Activated T-cell treated with anti-CD3 and anti-CD28 coated beads, Interleukin-2, amount 50 U/mL, for 1 hour (primary cell): ENCODE measurements at places on chromosomes 6 and 20.

DNA sequence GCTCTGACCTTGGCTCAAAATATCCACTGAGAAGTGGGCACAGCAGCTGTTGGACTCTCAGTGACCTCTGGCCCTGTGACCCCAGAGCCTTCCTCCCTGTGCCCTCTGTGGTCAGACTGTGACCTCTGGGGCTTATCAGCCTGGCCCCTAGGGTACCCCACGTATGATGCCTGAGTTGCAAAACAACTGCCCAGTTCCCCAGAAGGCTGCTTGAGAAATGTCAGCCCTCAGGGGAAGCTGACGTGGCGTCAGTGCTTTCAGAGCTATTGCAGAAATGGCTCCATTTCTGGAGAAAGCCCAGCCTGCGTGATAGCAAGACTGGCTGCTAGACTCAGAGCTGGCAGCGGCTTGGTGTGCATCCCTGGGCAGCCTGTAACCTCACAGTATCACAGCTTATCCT lies 31.5 kb upstream of the TGM2 start:
- DNase-seq: no peak

- DNase-seq: no peak
Measured at GRCh38 chr20:63134201-63134612, 81.7 kb downstream of the YTHDF1 start.

DNA sequence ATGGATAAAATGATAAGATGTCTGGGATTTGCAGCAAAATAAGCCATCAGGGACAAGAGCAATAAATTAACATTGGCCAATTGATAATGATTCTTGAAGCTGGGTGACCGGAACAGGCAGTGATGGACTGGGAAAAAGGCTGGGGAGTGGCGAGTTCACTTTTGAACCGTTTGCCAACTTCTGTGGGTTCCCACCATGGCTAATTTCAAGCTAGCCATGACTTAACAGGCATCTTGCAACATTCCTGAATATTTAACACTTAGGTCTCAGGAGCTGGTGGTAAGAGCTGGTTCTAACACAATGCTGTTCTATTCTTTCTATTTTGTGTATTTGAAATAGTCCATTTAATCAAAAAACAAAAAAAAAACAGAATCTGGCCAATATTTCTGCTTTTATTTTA lies 37.6 kb upstream of the CD83 start:
- no peak for DNase-seq

DNA sequence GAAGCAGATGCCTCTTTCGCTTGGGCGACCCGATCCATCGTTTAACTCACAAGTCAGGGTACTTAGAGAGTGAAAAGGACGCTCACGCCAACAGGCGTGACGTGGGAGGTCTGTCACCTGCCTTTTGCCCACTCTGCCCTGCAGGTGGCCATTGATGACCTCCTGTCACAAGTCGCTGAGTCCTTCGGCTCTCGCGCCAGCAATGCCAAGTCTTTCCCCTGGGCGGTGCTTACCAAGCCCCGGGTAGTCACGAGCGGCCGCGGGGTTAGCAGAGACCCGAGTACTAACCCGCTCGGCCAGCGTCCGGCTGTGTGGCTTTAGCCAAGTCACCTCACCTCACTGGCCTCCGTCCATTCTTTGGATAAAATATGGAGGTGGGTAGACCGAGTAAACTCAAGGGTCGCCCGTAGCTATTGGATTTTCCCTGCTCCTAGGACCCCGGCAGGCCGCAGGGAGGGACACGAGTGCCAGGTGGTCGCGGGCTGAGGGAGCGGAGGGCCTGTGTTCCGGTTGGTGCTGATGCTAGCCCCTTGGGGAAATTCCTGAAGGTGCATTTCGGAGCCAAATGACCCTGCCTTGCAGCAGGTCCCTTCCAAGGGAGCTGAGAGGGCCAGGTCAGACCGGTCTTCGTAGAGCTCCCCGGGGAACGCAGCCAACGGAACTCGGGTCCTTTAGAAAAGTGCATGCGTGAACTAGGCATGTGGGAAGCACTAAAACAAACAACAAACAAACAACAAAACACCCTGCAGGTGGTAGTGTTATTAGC lies 668 bp downstream of the PKIB start:
- DNase-seq: peak; percentile 19

GRCh38 chr6:25503686-25504085 lies 148.3 kb upstream of the SCGN start:
- DNase-seq: no peak

- no peak for DNase-seq
Measured at GRCh38 chr6:20582586-20583443, 48.6 kb downstream of the CDKAL1 start.

GRCh38 chr6:100001915-100002388 lies 7.9 kb upstream of the MCHR2 start:
- DNase-seq: peak; percentile 40

DNA sequence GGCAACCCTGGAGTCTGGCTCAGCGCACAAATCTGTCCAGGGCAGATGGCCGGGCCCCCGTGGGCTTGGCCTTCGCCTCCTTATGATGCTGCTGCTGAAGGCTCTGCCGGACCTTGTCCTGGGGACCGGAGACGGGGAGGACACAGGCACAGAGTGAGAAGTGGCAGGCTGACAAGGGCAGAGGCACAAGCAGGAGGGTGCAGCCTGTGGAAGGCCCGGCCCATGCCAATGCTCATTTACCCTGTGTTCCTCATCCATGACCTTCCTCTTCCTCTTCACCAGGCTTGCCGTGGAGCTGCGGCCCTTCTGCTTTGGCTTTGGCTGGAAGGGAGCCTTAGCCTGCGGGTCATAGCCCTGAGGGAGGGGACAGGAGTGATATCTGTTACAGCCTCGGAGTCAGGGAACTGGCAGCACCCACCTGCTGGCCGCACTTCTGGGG lies 2.4 kb downstream of the B3GALT4 start:
- no peak for DNase-seq

DNA sequence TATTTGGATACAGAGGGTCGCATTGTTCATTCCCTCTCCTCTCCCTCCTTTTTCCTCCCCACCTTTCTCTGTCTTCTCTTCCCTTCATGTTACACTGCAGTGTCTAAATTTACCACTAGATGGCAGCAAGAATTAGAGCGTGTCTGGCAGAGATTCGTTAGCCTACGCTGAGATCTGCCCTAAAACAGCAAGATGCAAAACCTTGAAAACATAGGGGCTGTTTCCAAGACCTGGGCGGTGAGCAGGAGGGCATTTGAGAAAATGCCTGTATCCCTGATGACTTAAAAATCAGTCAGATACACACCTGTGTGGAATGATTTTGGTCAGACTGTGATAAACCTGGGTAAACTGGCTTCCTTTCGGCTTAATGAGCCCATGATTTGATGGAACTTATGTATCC lies 101.5 kb upstream of the ISM1 start:
- peak; percentile 31 for DNase-seq

DNA sequence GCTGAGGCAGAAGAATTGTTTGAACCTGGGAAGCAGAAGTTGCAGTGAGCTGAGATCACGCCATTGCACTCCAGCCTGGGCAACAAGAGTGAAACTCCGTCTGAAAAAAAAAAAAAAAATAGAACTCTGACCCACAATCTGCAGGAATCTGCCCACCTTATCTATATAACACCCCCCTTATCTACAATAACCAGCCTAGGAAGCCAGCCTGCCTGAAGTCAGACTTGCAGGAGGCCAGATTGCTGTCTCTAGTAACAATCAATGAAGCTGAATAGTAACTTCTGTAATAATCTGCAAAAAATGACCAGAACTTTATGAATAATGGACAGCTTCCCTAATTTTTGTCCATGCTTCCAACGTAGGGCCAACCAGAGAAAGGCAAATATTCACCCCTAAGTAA lies 352.5 kb downstream of the CD83 start:
- DNase-seq: no peak

- DNase-seq: no peak
Measured at GRCh38 chr6:134303891-134304290, 14.0 kb downstream of the SGK1 start.

DNA sequence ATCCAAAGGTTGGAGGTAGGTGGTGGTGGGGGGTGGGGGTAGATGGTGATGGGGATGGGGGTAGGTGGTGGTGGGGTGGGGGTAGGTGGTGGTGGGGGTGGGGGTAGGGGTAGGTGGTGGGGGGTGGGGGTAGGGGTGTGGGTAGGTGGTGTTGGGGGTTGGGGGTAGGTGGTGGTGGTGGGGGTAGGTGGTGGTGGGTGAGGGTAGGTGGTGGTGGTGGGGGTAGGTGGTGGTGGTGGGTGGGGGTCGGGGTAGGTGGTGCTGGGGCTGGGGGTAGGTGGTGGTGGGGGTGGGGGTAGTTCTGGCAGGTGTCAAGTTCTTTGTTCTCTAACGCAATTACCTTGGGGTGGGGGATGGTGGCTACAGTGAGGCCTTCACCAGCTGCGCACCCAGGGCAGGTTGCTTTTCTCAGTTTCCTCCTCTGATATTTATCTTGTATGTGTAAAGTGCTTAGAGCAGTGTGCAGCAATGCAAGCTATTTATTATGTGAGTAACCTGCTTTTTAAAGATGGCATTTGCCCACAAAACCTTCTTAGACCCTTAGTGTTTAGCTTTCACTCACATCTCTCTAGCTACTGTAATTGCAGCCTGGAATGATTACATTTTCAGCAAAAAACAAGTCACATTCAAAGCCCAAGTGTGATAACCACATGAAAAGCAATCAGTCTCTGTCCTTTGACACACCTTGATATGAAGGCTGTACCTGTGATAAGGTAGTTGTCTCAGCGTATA lies 8.2 kb upstream of the CCDC167 start:
- DNase-seq: no peak

DNA sequence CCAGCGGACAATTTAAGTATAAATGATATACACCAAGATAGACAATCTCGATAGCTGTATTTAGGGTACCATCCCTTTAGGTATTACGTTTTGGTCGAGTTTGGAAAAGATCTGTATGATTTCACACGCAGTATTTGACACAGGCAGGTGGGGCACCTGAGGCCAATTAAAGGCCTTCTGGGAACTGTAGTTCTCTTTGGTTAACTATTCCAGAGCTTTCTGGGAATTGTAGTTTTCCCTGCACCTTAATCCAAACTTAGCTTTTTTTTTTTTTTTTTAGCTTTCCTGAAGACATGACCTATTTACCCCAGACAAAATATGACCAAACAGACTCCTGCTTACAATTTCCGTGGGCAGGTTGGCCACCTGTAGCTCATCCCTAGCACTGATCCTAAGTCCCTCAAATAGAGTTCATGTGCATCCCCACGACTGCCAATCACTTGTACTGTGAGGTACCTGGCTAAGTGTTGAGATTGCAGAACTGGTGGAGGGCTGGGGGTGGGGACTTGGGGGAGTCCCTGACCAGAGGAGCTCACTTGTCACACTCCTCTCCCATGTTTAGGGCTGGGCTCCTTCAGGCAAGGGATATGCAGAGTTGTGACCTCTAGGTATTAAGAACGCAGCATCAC lies 999 bp upstream of the EHMT2 start:
- DNase-seq: no peak

GRCh38 chr20:62980970-62981369 lies 25.8 kb downstream of the BHLHE23 start:
- DNase-seq: peak; percentile 55

- no peak for DNase-seq
Measured at GRCh38 chr6:11196511-11197174, 35.8 kb downstream of the NEDD9 start.

- DNase-seq: no peak
Measured at GRCh38 chr6:146305951-146306350, 237.7 kb upstream of the RAB32 start.

GRCh38 chr20:22794200-22794599 lies 209.8 kb upstream of the FOXA2 start:
- no peak for DNase-seq

DNA sequence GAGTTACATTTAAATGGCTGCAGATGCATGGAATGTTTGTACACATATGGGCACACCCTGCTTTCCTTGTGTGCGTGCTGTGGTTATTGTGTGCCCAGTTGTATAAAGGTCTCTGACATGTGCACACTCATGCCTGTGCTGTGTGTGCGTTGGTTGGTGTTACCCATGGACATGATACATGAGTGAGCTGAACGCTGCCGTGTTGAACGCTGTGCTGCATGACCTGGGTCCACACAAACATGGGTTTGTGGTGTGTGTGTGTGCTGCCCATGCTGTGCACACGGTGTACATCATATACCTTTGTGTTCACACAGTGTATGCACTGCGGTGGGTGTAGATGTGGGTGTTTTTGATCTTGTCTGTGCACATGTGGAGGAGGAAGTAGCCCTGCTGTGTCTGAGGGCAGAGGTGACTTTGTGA lies 54.4 kb downstream of the TOX2 start:
- DNase-seq: no peak

GRCh38 chr6:113370508-113371502 lies 486.3 kb upstream of the MARCKS start:
- no peak for DNase-seq

DNA sequence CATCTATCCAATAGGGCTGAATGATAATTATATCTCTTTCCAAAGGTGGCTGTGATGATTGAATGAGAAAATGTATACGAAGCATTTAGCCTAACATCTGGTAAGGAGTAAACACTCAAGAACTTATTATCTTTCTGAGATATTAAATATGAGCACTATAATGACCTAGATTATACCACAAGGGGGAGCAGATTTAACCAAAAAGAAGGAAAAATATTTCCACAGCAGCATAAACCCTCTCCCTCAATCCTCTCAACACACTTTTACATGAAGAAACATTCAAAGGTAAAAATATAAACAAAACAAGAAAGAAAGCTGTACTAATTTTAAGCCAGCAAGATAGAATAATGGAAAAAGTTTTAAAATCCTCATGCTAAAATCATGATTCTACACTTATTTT lies 68.4 kb downstream of the SHPRH start:
- no peak for DNase-seq

- DNase-seq: no peak
Measured at GRCh38 chr20:1626528-1627199, 6.9 kb upstream of the SIRPB1 start.

GRCh38 chr6:107957308-107957908 lies 600 bp downstream of the SEC63 start:
- peak; percentile 55 for DNase-seq

DNA sequence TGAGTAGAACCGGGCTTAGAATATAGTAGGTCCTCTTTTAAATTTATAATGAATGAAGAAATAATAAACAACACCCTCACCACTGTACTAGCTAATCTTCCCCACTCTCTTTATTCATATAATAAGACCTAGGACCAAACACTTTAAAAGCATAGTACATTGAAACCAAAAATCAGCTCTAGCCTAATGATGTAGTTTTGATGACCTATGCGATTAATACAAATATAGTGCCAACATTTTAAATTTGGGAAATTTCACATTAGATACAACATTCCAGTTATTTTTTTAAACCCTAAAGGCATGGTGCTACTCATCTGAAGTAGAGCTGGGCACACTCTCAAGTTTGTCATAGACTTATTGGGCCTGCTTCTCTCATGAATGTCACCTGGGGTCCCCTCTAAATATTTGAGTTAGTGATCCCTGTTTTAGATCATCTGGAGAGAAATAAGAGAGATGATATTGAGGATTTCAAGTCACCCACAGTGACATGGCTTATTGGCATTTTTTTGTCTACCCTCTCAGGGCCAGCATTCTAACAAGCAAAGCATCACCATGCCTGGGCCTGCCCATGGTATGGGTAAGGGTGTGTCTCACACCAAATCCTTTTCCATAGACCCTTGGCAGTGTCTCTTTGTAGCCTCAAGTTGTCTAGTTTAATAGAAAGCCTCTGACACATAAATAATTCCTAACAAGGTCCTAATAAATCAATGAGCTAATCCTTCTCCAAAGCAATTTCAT lies 319.8 kb downstream of the HIVEP2 start:
- DNase-seq: no peak

- no peak for DNase-seq
Measured at GRCh38 chr6:4371207-4371921, 236.0 kb upstream of the ECI2 start.
